ENCODE measurements at places on chromosomes 7 and 10.

GRCh38 chr7:157432541-157432956 lies 95.7 kb downstream of the DNAJB6 start:
- DNase-seq, result no peak

GRCh38 chr10:75067272-75067671 lies 44.2 kb upstream of the SAMD8 start:
- DNase-seq, result no peak

DNA sequence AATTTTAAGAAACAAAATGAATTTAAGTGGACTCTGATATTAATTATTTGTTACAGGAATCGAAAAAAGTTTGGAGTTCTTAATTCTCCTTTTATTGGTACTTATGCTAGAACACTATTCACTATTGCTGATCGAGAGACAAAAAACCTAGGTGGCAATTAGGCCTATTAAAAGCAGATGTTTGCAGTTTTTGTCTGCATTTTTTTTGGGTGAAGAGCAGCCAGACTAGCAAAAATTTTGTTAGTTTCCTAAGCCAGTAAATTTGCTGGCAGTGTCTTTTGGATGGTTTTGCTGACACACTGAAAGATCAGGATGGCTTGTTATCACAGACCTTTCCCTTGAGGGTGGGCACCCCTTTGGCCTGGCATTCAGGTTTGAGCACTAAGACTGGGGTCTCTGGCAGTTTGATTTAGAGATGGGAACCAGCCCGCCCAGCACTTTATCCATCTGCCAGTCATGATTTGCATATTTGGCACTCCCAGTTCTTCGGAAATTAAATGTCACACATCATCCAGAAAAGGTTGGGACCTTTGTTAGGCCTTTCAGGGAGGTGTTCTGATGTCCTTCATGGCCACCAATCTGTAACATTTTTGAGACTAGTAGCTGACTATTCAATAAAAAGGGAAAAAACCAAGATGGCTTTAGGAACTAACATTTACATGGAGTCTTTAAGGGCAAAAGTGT lies 57.3 kb downstream of the INPP5F start:
- DNase-seq, result no peak

- DNase-seq, result peak; percentile 67
Observed at GRCh38 chr10:71985542-71986250, 21.5 kb downstream of the CHST3 start.

DNA sequence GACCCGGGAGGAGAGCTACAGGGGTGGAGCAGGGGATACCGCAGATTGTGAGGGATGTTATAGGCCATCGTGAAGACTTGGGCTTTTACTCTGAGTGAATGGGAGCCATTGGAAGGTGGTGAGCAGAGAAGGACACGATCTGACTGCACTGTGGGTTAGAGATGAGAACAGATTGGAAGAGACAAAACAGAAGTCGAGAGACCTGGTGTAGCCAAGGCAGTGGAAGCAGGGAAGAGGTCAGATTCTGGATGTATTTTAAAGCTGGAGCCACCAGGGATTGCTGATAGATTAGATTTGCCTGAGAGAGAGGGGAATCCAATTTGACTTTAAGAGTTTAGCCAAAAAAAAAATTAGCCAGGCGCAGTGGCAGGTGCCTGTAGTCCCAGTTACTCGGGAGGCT lies 21.6 kb upstream of the EEPD1 start:
- DNase-seq, result no peak

DNA sequence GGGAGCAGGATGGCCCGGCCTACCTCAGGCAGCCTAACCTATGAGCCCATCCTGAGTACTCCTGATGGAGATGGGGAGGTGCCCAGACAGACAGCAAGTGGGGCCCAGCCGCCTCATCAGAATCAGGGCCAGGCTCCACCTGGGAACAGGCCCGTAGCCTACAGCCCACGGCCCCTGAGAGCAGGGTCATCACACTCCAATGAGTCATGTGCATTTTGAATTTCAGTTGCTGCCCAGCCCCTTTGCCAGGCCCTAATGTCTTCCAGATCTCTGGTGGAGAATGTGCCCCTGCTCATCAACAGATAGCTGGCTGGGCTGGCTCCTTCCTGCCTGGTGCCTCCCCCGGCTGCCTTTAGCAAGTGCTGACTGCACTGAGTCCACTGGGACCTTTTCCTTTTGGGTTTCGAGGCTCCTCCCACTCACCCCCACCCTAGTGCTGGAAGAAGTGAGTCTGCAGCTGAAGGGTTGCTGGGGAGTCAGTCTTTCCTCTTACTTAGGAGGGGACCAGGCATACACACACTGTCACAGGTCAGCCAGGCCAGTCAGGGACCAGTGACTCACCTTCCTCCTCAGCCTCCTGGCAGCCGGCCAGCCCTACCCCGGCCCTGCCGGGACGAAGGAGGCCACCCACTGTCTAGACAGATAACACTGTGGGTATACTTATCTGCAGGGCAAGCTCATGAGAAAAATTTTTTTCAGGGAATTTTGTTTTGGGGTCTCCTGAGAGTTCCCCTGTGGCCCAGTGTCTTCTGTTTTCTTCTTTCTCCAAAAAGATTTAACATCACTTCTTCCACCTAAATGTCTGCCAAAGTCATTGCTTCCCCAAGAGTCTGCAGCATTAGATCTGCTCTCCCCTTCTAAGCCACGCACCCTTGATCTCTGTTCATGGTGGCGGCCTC lies 9.1 kb upstream of the ASIC3 start:
- no peak for DNase-seq

DNA sequence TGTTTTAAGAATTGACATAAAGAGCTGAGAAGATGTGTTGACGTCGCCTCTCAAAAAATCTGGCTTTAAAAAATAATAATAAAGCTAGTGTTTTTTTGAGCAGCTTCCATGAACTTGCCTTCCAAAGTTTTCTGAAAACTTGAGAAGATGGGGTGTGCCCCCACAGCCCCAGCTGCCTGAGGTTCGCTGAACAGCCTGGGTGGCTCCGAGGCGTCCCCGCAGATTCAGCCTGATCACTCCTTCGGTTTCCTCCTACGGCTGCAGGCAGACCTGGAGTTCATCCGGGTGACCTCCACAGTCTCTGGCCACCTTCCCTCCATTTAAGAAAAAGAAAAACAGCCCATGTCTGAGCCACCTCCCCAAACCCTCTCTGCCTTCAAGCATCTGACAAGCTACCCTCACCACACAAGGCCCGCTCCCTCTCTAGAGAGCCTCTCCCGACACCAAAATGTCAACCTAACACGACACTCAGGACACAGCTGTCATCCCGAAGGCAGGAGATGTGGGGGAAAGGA lies 177.8 kb downstream of the PTPRN2 start:
- no peak for DNase-seq

GRCh38 chr10:43411536-43411935 lies 2.5 kb upstream of the HNRNPF start:
- no peak for DNase-seq

- no peak for DNase-seq
Observed at GRCh38 chr7:157675427-157675927, 338.7 kb downstream of the DNAJB6 start.

- DNase-seq, result no peak
Observed at GRCh38 chr7:73560109-73560835, 2.8 kb upstream of the BCL7B start.

GRCh38 chr7:126026421-126027088 lies 1096.9 kb upstream of the POT1 start:
- DNase-seq, result no peak

GRCh38 chr10:128859738-128860386 lies 607.2 kb upstream of the MGMT start:
- peak; percentile 15 for DNase-seq

GRCh38 chr7:114021135-114021534 lies 102.3 kb upstream of the PPP1R3A start:
- no peak for DNase-seq

DNA sequence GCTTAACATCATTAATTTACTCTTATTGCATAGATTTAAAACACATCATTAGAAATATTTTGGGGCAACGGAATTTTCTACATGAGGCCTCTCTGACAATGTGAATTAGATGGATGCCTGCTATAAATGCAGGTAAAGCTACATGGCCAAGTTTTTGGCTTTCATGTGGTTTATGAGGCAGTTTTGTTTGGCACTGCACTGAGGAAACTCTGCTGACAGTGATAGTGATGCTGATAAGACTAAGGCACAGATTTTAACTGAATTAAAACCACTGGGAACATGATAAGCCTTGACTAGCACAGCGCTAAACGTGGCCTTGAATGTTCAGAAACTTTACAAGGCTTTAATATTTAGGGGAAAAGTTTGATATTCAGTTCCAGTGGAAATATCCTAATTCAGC lies 114.3 kb upstream of the NOBOX start:
- no peak for DNase-seq

DNA sequence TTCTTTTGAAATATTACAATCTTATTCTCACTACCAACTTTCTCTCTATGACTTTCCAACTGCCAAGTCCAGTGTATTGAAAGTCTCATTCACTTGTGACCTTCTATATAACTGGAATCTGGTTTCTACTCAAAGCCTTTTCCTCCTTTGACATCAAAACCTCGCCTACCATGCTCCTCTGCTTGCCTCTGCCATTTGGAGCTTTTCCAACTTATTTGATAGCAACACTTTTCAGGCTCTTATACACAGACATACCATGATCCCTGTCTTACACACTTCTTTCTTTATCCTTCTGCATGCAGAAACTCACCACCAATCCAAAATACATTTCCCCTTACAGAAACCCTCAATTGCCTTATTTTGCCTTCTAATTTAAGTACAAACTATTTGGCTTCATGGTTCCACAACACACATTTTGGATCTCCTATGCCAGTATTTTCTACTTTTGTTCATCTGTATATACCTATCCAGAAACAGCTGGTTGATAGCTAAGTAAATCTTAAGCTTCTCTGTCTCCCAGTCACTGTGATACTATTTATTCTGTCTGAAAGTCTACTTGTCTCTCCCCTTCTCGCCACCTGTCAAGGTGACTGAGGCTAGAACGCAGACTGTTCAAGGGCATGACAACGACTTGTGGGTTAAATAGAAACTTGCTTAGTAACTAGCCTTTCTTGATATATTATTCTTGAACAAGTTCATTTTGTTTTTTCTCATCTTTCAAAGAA lies 22.4 kb downstream of the GNG11 start:
- DNase-seq, result no peak

DNA sequence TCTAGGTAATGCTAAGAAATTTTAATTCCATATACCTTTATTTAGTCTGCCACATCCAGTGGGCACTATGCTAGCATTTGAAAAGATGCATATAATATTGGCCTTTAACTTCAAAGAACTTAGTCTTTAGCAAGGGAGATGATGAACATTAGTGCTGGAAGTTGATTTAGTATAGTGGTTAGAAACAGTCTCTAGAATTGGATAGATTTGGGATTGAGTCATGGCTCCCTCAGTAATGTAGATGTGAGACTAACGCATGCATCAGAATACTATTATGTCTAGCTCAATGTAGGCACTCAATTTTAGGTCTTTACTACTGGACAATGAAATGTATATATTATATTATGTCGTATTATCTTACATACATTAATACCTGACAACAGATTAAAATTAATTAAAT lies 5.8 kb downstream of the DKK1 start:
- no peak for DNase-seq

DNA sequence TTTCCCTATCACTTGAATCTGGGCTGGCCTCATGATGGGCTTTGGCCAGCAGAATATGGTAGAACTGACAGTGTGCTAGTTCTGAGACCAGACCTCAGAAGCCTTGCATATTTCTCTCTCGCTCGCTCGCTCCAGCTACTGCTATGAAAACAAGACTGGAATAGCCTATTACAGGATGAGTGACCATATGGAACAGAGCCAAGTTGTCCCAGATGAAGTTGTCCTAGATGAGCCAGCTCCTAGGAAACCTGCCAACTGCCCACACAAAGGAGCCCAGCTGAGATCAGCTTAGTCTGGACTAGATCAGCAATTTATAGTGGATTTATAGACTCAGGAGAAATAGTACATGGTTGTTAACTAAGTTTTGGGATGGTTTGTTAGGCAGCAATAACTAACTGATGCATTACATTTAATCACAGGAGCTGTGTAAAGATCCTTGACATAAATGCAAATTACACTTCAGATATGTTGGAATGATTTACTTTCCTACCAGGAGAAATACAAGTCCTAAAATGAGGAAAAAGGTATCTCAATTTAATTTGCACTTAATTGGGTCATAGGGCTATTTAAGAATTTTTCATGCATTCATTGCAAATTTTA lies 6.8 kb upstream of the HECW1 start:
- no peak for DNase-seq

DNA sequence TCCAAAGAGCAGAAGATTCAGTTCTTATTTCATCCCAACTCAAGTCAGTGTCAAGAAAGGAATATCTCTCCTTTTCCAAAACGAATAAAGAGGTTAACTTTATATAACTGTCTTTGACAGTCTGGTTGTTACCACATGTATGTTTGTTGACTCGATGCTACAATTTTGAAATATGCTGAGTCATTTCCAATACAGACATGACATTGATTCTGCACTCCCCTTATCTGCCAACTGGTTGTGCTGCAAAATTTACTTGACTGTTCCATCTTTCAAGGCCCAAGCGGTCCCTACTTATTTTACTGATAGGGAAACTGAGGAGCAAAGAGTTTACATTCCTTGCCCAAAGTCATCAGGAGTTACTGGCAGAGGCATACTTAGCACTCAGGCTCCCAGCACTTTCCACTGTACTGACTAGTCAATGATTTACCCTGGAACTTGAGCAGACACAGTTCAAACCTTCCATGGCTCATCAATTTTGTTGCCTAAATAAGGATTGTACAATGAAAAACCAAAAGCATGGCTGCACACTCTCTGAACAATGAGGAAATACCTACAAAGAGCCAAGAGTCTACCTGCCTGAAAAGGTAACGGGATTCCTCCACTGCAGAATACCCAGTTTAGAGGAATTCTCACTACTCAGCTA lies 52.8 kb downstream of the ABLIM1 start:
- no peak for DNase-seq

GRCh38 chr7:22992874-22993840 lies 20.8 kb downstream of the HYCC1 start:
- no peak for DNase-seq

- no peak for DNase-seq
Observed at GRCh38 chr7:94883616-94884015, 23.8 kb upstream of the PPP1R9A start.

- DNase-seq, result peak; percentile 88
Observed at GRCh38 chr7:101743241-101743994, 74.0 kb upstream of the CUX1 start.

GRCh38 chr7:132402751-132403245 lies 173.5 kb downstream of the PLXNA4 start:
- DNase-seq, result peak; percentile 44

- no peak for DNase-seq
Observed at GRCh38 chr10:5293691-5294550, 70.8 kb upstream of the UCN3 start.

DNA sequence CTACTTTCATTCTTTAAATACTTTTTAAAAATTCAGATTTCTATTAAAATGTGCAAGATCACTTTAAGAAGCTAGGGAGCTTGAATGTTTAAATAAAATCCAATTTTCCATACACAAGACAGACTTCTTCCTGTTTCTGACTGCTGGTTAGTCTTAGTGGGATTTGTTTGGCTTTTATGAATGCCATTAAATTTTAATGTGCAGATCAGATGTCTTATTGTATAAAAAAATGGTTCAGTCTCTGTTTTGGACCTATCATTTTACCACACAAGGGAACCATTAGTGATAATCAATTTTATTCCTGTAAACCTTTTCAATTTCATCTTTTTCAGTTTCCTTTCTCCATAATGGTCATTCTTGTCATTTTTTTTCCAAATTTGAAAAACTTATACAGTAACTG lies 63.2 kb downstream of the VCL start:
- no peak for DNase-seq

All from right hindlimb (tissue), 1 donor.